ENCODE measurements at places on chromosomes 5 and 9.

DNA sequence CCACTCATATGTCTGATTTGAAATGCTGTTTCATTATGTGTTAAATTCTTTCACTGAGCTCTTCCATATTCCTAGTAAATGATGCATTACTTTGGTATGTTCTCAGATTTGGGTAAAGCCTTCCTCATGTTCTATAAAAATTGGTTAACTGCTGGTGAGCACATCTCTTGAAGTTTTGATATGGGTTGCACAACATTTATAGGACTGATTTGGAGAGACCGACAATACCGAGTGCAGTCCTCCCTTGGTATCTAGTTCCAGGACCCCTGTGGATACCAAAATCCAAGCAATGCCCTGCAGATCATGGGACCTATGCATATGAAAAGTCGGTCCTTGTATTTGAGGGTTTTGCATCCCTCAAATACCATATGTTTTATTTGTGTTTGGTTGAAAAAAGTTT lies 37.8 kb downstream of the WDR36 start:
- no peak for DNase-seq

DNA sequence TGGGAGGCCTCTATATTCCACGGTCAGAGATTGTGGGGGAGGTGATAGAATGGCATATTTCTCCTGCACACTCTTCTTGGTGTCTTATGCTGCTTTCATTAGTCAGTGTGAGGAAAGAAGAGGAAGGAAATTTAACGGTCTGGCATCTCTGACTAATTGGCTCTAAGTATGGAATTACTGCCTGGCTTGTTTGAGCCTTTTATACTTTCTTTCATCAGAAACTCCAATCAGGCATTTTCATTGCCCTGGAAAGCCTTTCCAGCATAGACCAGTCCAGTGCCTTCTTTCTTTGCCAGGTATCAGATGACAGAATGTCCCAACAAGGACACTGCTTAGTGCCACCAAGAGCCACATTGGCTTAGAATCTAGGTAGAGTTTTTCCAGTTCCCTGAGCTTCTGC lies 30.2 kb downstream of the CYSTM1 start:
- no peak for DNase-seq

- no peak for DNase-seq
Measured at GRCh38 chr5:133121080-133121479, 69.3 kb downstream of the HSPA4 start.

- DNase-seq = no peak
Measured at GRCh38 chr5:146698651-146699050, 179.9 kb downstream of the PPP2R2B start.

DNA sequence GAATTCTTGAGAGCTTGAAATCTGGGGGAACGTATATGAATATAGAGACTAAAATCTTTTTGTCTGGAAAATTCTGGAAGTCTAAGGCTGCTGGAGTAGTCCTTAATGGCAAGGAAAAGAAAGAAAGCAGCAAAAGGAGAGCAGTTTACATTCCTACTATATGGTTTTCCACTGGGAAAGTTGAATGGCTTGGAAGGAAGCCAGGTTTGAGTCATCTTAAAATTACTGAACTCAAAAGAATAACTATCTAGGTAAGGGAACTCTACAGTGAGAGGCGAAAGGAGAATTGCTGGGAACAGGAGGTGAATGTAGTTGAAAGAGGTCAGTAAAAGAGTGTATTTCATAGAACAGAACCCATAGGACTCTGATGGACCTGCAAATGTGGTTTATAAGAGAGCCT lies 258.1 kb upstream of the EDIL3 start:
- no peak for DNase-seq

DNA sequence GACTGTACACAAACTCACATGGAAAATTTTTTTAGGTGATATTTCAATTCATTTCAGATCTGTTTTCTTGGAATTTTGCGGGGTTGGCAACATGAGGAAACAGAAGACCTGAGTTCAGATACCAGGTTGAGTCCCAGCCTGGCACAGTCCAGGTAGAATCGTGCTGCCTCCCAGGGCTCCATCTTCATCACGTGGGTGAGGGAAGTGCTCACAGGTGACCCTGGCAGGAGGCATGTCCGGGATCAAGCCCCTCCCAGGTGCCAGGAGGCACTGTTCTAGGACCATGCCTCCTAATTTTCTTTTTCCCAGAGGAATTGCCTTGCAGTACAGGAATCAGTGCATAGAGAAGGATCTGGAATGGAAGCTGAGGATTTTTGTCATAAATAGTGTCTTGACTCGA lies 318.3 kb upstream of the IRX4 start:
- no peak for DNase-seq

DNA sequence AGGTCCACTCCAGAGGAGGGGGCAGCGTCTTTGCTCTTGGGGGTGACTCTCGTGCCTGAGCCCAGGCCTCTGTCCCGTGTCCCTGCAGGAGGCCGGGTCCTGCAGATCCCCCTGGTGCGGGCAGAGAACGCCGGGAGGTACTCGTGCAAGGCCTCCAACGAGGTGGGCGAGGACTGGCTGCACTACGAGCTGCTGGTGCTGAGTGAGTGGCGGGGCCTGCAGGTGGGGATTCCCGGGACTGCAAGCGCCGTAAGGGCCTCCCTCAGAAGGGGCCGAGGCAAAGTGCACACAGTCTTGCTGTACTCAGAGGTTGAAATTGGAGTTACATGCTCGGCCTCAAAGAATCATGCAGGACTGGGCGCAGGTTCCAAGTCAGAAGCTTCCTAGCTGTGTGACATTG lies 62.7 kb upstream of the ASS1 start:
- DNase-seq = no peak

All from cortex of kidney (tissue), 1 donor.